Fibroblast of skin of right biceps (primary cell): ENCODE measurements at places on chromosomes 4 and X.

- no peak for DNase-seq
These were observed 80.5 kb downstream of the HNRNPD start for GRCh38 chr4:82293304-82293703.

GRCh38 chr4:186844059-186844681 lies 120.5 kb upstream of the FAT1 start:
- peak; percentile 62 for DNase-seq

- DNase-seq, result peak; percentile 68
These were observed 72.1 kb upstream of the ETNPPL start for GRCh38 chr4:108834835-108835384.

GRCh38 chr4:56227301-56227835 lies 159.9 kb downstream of the AASDH start:
- DNase-seq, result no peak

- peak; percentile 84 for DNase-seq
These were observed 48.6 kb downstream of the PDGFRA start for GRCh38 chr4:54277691-54278090.

GRCh38 chr4:69096111-69096656 lies at the start of gene UGT2B7:
Gene UGT2B7, plus strand, starts transcription at chr4:69096474. Its CDS starts 47 bp downstream, at chr4:69096521.
- no peak for DNase-seq

GRCh38 chrX:37543324-37543723 lies 28.1 kb upstream of the LANCL3 start:
- DNase-seq, result no peak

- DNase-seq, result no peak
These were observed 58.0 kb downstream of the CLOCK start for GRCh38 chr4:55488716-55489115.

DNA sequence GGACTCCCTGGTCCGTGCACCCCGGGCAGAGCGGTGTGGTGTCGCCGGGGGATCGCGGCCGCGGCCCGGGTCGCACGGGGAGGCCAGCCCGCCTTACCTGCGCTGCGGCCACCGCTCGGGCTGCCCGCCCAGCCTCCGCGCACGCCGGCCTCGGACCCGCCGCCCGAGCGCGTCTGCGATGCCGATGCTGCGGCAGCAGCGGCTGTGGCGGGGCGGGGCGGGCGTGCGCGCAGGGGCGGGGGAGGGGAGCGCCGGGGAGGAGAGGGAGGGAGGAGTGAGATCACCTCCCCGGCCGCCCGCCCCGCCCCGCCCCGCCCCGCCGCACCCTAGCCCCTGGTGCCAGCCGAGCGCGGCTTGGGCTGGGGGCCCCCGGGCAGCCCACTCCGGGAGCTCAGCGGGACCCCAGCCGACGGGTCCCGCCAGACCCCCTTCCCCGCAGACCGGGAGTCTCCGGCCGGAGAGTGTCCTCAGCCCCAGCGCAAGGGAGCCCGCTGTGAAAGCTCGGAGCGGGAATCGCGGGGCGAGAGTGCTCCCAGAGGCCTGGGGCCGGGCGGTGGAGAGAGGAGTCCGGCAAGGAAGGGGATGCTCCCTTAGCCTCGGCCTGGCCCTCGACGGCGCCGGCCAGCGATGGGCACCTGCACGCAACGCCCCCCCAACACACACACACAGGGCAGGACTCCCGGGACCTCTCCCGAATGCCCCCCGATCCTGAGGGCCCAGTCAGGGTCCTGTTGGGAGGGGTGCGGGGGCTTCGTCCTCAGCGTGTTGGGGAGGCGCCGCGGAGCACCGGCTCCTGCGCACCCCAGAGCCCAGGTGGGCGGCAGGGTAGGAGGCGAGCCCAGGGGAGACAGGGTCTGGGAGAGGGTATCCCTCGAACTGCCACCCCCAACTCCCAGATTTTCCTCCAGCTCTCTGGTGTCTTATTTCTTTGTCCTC lies at the start of gene L1CAM:
Gene L1CAM (minus strand): TSS at position 206 of the 936 bp plus-strand sequence. CDS start 10,337 bp downstream, outside the sequence.
- DNase-seq, result no peak

- DNase-seq, result peak; percentile 36
These were observed 567.9 kb downstream of the INPP4B start for GRCh38 chr4:142278171-142278570.

DNA sequence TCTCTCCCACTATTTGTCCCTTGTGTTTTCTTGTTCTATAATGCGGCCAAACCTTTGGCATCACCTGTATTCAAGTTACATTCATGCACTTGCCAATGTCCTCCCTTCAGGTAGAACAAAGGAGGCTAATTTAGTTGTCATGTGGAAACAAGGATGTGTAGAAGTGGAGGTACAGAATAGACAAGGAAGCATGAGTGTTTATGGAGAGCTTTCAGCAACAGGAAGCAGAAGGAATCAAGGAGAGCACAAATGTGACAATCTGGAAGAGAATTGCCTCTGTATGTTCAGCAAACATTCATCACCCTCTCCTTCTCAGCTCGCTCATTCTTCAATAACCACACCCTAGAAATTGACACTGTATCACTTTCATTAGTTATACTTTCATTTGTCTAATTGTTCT lies 103.4 kb downstream of the SLC7A11 start:
- DNase-seq, result no peak

DNA sequence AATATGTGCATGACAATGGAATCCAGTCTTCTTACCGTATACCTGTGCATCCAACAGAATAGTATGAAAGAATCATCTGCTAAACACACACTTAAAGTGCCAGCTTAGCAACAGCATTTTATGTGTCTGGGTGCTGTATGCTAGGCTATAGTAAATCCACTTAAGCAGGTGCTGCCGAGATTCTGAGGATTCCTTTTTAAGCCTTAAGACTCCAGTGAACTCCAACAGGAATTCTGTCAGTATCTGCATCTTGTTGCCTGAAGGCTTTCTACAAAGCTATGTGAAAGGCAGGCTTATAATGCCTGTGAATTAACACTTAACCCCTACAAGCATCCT lies 1076.4 kb upstream of the PABPC4L start:
- no peak for DNase-seq

GRCh38 chr4:142615324-142615665 lies 230.8 kb downstream of the INPP4B start:
- peak; percentile 38 for DNase-seq

DNA sequence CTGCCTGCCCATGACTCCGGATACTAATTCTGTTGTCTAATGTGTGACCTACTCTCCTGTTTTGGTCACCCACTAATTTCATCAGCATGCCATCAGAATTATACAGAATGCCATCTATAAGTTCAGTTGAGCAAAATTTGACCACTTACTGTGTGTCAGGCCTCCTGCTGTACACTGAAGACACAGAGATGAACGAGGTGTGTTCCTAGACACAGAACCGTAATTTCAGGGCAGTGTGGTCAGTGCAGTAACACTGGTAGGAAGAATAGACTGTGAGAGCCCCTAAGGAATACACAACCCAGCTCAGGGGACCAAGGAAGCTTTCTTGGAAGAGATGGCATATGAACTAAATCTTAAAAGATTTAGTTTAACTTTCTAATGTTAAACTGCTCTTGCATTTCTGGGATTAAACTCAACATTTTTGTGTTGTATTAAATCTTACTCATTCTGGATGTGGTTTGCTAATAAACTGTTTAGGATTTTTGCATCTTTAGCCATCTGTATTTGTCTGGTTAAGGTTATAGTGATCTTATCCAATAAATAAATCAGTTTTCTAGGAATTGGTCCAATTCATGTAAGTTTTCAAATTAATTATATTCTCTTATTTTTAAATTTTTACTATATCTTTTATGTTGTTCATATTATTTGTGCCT lies 34.3 kb downstream of the KANTR start:
- DNase-seq, result peak; percentile 38

- no peak for DNase-seq
These were observed 14.6 kb downstream of the DGKQ start for GRCh38 chr4:958696-959337.

DNA sequence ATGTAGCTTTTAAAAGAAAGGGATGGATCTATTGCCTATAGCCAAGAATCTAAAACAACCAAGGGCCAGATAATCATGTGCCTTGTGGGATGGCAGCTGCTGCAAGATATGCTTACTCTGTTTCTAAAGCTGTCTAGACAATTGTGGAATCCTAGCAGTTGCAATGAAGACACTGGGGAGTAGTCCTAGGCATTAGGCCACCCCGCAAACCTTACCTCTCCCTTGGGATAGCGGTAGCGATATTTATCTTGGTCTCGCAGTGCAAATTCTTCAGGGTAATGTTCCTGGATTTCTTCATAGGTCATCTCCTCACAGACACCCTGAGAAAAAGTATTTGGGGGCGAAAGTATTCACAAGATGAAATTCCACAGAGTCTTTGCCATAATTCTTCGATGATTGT lies 24.6 kb downstream of the TRO start:
- no peak for DNase-seq

GRCh38 chr4:178599521-178599920 lies 1157.3 kb upstream of the AGA start:
- peak; percentile 0 for DNase-seq

DNA sequence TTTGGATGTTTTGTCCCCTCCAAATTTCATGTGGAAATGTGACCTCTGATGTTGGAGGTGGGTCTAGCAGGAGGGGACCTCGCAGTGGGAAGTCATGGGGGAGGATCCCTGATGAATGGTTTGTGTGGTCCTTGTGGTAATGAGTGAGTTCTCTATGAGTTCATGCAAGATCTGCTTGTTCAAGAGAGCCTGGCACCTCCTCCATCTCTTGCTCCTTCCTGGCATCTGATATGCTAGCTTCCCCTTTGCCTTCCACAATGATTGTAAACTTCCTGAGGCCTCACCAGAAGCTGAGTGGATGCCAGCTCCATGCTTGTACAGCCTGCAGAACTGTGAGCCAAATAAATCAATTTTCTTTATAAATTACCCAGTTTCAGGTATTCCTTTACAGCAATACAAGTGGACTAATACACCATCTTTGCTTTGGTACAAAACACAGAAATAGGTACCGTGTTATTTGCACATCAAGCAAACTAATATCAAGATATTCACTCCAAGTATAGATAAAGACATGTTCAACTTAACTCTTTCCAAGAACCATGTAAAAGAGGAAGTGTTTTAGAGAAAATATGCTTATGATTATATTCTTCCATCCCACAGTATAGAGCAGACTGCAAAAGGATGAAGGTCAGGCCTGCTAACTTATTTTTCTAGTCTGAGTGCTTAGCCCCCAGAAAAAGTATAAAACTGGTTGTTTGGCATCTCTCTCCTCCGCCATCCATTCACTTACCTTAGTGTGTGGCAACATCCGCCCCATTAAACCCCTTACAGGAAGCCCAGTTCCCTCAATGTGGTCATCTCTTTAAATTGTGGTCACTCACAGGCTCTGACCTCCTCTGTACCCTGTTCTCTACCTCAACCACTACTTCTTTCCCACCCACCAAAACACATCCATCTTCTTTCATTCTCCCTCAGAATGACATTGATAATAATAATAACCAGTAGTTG lies 6.7 kb downstream of the ARAP2 start:
- DNase-seq, result no peak

GRCh38 chrX:40652664-40653063 lies 5.3 kb upstream of the CXorf38 start:
- no peak for DNase-seq

GRCh38 chr4:82905205-82905604 lies 4.7 kb downstream of the THAP9 start:
- peak; percentile 60 for DNase-seq

GRCh38 chrX:22652596-22652995 lies 347.2 kb upstream of the DDX53 start:
- peak; percentile 46 for DNase-seq

DNA sequence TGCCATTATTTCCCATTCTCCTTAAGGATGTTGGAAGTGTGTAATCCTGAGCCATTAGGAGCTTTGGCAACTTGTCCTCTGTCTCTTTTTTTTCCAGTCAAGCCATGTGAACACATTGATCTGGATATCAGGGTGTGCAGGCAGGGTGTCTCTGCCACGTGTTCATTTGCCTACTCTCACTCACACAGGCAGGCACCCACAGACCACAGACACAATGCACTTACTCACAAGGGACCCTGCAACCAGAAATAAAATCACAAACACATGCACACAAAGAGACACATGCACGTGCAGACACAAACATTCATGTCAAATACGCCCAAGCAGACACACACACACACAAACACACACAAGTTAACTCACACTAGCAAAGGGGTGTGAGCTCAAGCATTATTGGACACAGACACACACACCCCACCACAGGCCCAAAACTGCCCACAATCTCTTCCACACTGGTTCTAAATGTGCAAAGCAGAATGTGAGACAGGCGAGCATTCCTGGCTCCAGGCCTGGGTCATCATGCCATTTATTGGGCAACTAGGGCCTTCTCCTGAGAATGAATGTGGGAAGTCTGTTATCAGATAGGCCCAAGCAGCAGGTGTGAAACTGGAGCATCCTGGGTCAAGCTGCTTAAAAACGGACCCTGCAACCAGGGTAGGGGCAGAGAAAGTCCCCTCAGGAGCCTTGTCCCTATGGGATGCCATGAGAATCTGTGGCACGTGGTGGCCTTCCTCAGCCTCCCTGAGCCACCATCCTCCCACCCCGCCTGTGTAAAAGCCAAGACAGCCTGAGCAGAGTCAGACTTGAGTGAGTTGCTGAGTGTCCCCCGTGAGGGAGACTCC lies 63.4 kb downstream of the NBDY start:
- DNase-seq, result no peak

DNA sequence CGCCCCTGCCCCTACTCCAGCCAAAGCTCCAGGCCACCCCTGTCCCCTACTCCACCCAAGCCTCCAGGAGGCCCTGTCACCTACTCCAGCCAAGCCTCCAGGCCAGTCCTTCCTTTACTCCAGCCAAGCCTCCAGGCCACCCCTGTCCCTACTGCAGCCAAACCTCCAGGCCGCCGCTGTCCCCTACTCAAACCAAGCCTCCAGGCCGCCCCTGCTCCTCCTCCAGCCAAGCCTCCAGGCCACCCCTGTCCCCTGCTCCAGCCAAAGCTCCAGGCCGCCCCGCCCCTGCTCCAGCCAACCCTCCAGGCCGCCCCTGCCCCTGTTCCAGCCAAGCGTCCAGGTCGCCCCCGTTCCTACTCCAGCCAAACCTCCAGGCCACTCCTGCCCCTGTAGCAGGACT lies 5.1 kb upstream of the ASMT start:
- DNase-seq, result no peak

DNA sequence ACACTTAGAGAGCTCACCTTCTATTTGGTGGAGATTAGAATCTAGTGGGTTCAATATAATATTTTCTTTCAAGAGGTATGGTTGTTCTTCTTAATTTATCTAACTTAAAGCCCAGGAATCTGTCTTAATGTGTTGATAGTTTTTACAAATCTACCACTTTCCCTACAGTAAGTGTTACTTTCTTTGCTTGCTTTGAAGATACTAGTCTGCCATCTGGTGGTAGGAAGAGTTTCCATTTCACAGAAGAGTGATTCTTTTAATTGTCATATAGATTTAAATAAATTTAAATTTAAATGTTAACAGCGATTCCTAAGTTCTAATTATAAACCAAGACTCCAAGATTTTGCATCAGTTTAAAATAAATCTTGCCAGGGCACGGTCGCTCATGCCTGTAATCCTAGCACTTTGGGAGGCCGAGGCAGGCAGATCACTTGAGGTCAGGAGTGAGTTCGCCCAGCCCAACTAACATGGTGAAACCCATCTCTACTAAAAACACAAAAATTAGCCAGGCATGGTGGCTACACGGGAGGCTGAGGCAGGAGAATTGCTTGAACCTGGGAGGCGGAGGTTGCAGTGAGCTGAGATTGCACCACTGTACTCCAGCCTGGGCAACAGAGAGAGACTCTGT lies 43.5 kb downstream of the NUDT9 start:
- peak; percentile 44 for DNase-seq

- DNase-seq, result no peak
These were observed 12.8 kb upstream of the ABCG2 start for GRCh38 chr4:88171206-88171605.

- DNase-seq, result no peak
These were observed 139.6 kb downstream of the CRLF2 start for GRCh38 chrX:1072637-1073377.

GRCh38 chr4:129583868-129584267 lies 487.9 kb downstream of the C4orf33 start:
- peak; percentile 82 for DNase-seq
